Calu3 (cell line): ENCODE measurements at places on chromosomes 4 and X. TPM values are rescaled to one million over a fixed set of nuclear protein-coding genes. Genes with fewer than 3 reads are reported as not detected.

ETNPPL gene
- 0.35 and 0.51 TPM in 2 replicates for total RNA-seq

DUX4 gene
- not detected in 2 replicates for total RNA-seq

NPNT gene
- total RNA-seq = 88.5 and 90.1 TPM in 2 replicates

MAGEA12 gene
- total RNA-seq = not detected in 2 replicates

CENPC gene
- total RNA-seq = 10.7 and 12.9 TPM in 2 replicates

ASB12 gene
- not detected in 2 replicates for total RNA-seq

FGF5 gene
- 0.50 and 0.81 TPM in 2 replicates for total RNA-seq

SLC9A7 gene
- 66.4 and 83.3 TPM in 2 replicates for total RNA-seq

CCDC110 gene
- total RNA-seq = not detected in 2 replicates

EDNRA gene
- 0.29 and 0.71 TPM in 2 replicates for total RNA-seq

EMCN gene
- not detected in 2 replicates for total RNA-seq
